ENCODE measurements at places on chromosomes 12 and 14. TPM values are rescaled to one million over a fixed set of nuclear protein-coding genes. Genes with fewer than 3 reads are reported as not detected.

- no peak for DNase-seq
Measured at GRCh38 chr14:37023875-37024565, 148.4 kb downstream of the SLC25A21 start.

Gene CISTR
- 1.9 TPM for total RNA-seq

GRCh38 chr12:96258104-96258961 is 64.2 kb downstream of the ELK3 start:
- peak; percentile 75 for DNase-seq

- no peak for DNase-seq
Measured at GRCh38 chr14:23533652-23534435, 17.7 kb downstream of the ZFHX2 start.

GRCh38 chr14:58730792-58731464 is 93.2 kb downstream of the DACT1 start:
- no peak for DNase-seq

DNA sequence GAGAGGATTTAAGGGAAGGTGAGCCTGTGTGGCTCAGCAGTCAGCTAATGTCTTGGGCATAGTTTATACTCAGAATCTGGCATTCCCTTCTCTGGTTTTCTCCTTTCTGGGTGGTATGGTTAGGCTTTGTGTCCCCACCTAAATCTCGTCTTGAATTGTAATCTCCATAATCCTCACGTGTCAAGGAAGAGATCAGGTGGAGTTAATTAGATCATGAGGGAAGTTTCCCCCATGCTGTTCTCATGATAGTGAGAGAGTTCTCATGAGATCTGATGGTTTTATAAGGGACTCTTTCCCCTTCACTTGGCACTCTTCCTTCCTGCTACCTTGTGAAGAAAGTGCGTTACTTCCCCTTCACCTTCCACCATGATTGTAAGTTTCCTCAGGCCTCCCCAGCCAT is 169.8 kb upstream of the PELI2 start:
- DNase-seq = no peak

DNA sequence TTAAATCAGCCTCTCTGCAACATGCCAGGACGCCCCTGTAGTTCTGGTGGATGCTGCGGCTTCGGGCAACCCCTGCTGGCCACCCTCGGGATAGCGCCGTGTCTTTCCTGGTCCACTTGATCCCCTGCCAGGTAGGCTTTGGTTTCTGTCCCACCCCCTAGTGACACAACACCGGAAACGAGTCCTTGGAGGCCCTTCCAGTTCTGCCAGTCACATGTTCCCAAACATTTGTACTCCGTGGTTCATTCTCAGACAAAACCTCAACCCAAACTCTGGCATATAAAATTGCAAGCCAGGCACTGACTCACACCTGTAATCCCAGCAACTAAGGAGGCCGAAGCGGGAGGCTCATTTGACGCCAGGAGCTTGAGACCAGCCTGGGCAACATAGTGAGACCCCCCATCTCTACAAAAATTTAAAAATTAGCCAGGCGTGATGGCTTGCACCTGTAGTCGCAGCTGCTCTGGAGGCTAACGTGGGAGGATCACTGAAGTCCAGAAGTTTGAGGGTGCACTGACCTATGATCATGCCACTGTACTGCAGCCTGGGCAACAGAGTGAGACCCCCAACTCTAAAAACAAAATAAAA is 37.0 kb downstream of the RASAL1 start:
- peak; percentile 83 for DNase-seq

DNA sequence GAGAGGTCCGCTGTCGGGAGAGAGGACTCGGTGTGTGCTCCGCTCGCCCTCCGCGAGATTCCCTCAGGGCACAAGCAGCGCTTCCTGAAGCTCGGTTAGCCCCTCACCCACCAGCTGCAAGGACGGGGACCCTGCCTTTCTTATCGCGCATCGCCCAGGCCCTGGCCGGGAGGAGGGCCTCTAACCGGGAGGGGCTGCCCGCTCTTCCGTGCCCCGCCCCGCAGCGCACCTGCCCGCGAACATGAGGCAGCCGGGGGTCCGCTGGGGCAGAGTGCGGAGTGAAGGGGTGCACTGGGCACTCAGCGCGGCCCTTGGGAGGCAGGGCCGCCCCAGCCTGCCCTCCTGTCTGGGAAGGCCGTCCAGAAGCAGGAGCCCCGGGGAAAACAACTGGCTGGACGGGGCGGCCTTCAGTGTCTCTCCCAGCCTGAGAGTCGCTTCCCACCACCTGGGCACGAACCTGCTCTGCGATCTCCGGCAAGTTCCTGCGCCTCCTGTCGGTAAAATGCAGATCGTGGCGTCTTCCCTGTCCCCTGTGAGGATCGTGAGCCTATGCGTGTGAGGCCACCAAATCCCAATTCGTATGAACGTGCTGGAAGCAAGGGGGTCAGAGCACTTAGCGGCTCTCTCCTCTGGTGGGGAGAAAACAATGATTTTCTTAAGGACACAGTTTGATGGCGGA is 28.0 kb upstream of the ADIPOR2 start:
- DNase-seq = peak; percentile 39

Gene OR4N2
- not detected for total RNA-seq

Gene SLCO1B1
- not detected for total RNA-seq

DNA sequence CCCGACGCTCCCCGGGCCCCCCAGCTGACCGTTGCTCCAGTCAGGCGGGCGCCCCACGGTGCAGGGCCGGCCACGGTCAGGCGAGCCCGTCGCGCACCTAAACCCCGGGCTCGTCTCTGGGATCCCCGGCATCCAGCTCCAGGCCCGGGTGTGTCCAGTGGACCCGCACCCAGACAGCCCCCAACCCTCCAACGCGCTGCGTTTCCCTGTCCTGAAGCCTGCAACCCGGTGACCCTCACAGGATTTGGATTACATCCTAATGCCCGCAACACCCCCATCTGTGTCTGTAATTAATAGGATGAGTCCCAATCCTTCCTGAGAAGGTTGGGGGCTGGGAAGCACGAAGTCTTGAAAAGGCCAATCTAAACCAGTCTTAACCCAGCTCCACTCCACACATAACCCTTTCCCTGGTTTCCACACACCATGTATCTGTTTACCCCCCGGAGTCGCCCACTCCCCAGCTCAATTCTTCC is 10.4 kb downstream of the CPNE6 start:
- DNase-seq = no peak

Gene HCFC2
- total RNA-seq = 9.2 TPM

Gene RNASE3
- total RNA-seq = not detected

DNA sequence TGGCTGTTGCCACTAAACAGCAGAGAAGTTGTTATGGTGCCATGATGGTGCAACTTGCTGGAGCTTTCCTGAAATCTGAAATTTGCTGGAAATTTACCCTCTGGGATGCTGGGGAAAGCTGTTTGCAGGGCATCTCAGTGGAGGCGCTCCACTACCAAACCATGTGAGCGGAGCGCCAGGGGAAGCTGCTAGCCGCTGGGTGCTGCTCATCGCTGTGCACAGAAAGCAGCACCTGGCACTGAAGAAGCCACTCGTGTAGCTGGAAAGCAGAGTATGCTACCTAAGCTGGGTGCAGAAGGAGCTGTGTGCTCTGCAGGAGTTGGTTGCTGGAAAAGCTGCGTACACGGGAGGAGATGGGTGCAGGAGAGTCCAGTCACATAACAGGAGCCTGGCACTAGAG is 53.0 kb downstream of the MSRB3 start:
- DNase-seq = no peak

Gene ATG2B
- total RNA-seq = 13.3 TPM

Gene MDM2
- 59.8 TPM for total RNA-seq

Data from left cardiac atrium (tissue), 4 donors.